Choroid plexus epithelial cell (primary cell): ENCODE measurements at places on chromosomes 1 and 21.

DNA sequence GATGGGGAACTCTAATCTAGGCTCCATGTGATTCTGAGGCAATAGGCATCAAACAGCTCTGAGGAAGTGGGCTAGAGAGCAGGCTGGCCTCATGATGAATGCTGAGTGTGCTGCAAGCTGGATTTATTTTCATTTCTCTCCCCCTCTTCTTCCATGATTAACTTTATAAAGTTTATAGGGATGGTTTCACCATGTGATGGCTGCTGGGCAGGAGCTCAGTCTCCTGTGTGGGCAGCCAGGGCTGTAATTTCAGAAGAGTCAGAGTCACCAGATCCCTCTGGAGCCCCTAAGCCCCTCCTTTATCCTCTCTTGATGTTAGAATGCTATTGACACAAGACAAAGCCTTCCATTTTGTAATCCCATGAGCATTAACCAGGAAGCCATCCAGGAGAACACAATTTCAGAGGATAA lies 143.6 kb downstream of the CNIH3 start:
- DNase-seq = no peak

- peak; percentile 32 for DNase-seq
Measured at GRCh38 chr1:8701794-8702471, 115.5 kb downstream of the RERE start.

GRCh38 chr1:221740993-221741702 lies 741 bp downstream of the DUSP10 start:
- DNase-seq = peak; percentile 53

GRCh38 chr1:229150518-229150917 lies 120.4 kb upstream of the RAB4A start:
- no peak for DNase-seq

- peak; percentile 45 for DNase-seq
Measured at GRCh38 chr1:160542303-160542945, 19.4 kb upstream of the SLAMF6 start.

- DNase-seq = no peak
Measured at GRCh38 chr21:15264084-15264665, 199.4 kb upstream of the NRIP1 start.
